ENCODE measurements at places on chromosomes 7 and 10. TPM values are rescaled to one million over a fixed set of nuclear protein-coding genes. Genes with fewer than 3 reads are reported as not detected.

- no peak for DNase-seq
- H3K27ac ChIP-seq: peak overlapping the region; percentile 84
- H3K36me3 ChIP-seq: no peaks in the 10 kb centered on the region
- no peaks in the 10 kb centered on the region for H3K27me3 ChIP-seq
- no peak overlapping the region for H3K4me3 ChIP-seq
- peaks cover 70% of the 10 kb centered on the region for H3K4me1 ChIP-seq
These were observed 23.1 kb downstream of the PARD3 start for GRCh38 chr10:34791947-34792346.

DNA sequence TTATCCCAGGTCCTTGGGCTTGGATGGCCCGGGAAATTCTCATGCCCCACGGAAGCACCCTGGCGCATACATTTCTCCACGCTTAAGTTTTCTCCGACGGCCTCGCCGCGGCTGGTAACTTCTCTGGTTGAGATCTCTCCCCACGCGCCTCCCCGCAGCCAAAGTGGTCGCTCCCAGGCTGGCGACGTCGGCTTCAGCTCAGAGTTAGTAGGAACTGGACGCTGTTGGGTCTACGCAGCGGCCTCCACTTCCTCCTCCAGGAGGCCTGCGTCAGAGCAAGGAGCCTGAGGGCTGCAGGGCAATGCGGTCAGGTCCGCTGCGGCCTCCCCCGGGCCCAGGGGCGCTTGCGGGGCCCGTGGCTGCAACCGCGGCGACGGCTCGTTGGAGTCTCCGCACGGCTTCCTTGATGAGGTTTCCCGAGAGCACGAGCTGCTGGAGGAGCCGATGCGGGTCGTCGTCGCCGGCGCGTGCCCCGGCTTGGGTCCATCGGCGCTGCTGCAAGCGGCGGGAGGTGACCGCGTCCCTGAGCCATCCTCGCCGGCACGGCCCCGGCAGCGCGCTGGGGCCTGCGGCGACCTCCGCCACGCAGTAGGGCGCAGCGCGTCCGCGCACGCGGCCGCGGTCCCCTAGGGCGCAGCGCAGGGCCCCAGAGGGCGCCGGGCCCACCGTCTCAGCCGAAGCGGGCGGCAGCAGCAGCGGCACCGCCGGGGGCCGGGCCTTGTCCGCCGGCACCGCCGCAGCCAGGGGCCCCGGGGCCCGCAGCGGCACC lies 744 bp downstream of the FRAT2 start:
- peak; percentile 60 for DNase-seq
- peaks cover 68% of the 10 kb centered on the region for H3K4me1 ChIP-seq
- no peaks in the 10 kb centered on the region for H3K36me3 ChIP-seq
- H3K4me3 ChIP-seq: peak overlapping the region; percentile 73
- H3K27ac ChIP-seq: peak overlapping the region; percentile 94

- no peak overlapping the region for H3K27ac ChIP-seq
- H3K27me3 ChIP-seq: no peaks in the 10 kb centered on the region
- no peaks in the 10 kb centered on the region for H3K36me3 ChIP-seq
- no peak for DNase-seq
- no peaks in the 10 kb centered on the region for H3K4me1 ChIP-seq
These were observed 77.9 kb downstream of the CTNNA3 start for GRCh38 chr10:67618116-67618515.

GRCh38 chr7:105136221-105136620 lies 122.2 kb downstream of the KMT2E start:
- no peak for DNase-seq
- no peaks in the 10 kb centered on the region for H3K36me3 ChIP-seq
- H3K27me3 ChIP-seq: no peaks in the 10 kb centered on the region
- H3K27ac ChIP-seq: no peak overlapping the region

DNA sequence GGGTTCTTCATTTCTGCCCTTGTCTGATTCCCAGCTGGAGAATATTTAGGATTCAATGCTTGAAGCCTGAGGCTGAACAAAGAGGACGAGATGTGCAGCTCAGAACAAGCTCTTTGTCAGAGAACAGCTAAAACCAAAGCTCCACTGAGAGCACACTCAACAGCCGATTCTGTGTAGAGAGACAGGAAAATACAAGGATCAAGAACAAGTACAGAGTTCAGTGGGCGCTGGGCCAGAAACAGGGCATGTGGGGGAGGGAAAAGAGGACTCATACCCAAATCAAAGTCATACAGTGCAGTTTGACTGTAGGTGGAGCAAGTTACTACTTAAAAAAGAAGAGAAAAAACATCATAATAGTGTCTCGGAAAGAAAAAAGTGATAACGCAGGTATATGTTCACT lies at the start of gene AGMO:
Gene AGMO, minus strand, starts transcription at position 181 of the 400 bp plus-strand sequence.
- H3K27me3 ChIP-seq: no peaks in the 10 kb centered on the region
- peak; percentile 52 for DNase-seq
- H3K4me1 ChIP-seq: peaks cover 6% of the 10 kb centered on the region
- no peaks in the 10 kb centered on the region for H3K36me3 ChIP-seq

- no peaks in the 10 kb centered on the region for H3K36me3 ChIP-seq
- no peaks in the 10 kb centered on the region for H3K4me1 ChIP-seq
- no peak overlapping the region for H3K27ac ChIP-seq
- DNase-seq: no peak
These were observed 1.1 kb upstream of the ASB10 start for GRCh38 chr7:151188252-151188542.

DNA sequence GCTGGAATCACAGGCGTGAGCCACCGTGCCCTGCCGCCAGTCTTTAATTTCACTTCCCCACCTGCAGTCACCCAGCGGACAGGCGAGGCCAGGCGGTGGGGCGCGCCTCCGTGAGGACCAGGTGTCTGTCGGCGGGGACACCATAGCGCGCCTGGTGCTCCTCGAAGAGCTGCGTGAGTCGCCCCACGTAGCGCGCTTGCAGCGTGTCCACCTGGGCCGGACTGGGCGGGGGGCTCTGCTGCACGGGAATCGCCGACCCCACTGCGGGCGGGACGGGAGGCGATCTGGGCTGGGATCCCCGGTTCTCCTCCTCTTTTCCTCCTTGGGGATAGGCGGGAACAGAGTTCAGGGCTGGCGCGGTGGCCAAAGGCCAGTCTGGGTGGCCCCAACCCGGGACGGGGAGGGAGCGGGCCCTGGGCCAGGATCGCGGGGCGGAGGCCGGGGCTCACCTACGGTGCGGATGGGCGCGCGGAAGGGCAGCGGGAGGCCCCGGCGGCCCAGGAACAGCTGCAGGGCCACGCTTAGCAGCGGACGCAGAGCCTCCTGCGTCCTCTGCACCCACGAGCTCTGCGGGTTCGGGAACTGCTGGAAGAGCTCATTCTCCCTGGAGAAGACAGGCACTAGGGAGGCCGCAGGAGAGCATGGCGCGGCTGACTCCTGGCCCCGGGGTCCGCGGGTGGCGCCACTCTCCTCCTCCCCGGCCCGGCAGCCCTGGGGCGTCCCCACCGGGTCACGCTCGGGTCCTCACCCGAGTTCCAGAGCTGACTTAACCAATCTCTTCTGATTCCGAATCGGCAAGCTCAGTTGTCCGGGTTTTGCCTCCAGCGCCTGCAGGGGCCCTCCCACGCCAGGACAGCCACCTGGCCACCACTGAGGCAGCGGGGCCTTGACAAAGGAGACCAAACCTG lies 1.1 kb upstream of the MOGAT3 start:
- no peak overlapping the region for H3K4me3 ChIP-seq
- peaks cover 16% of the 10 kb centered on the region for H3K27me3 ChIP-seq
- H3K36me3 ChIP-seq: no peaks in the 10 kb centered on the region
- peaks cover 10% of the 10 kb centered on the region for H3K4me1 ChIP-seq
- H3K27ac ChIP-seq: no peak overlapping the region

DNA sequence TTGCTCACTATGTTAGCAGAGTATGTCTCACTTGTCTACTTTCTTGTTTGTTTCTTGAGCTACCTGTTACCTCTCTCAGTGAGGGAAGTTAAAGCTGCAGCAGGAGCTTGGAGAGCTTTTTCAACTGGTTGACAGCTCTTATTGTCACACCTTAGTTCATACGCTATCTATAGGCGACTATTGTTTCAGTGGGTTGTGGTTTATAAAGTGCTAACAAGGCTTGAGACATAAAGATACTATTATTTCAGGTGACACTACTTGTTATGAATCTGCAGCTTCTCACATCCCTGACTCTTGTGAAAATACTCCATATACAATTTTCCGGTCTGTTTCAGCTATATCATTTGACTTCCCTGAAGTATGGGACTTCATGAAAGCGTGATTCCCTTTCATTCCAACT lies 167.4 kb downstream of the CSTF2T start:
- H3K27ac ChIP-seq: no peak overlapping the region
- DNase-seq: no peak
- H3K27me3 ChIP-seq: no peaks in the 10 kb centered on the region
- no peaks in the 10 kb centered on the region for H3K4me1 ChIP-seq

DNA sequence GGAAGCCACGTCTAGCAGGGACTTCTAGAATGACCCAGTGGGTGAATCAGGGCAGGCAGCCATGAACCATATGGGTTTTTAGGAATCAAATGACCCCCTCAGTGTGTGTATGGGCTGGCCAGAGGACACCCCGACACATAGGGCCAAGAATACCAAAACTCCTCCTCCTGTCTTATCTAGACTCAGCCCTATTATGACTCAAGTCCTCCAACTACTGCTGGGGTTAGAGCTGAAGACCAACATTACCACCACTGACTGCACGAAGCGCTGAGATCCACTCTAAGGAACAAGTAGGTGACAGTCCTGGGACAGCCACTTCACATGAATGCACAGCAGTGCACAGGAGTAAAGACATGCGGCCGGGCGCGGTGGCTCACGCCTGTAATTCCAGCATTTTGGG lies 11.5 kb upstream of the SVOPL start:
- H3K4me1 ChIP-seq: no peaks in the 10 kb centered on the region
- no peaks in the 10 kb centered on the region for H3K27me3 ChIP-seq
- no peak overlapping the region for H3K4me3 ChIP-seq

- no peak for DNase-seq
- no peak overlapping the region for H3K4me3 ChIP-seq
- no peaks in the 10 kb centered on the region for H3K36me3 ChIP-seq
- H3K27ac ChIP-seq: no peak overlapping the region
These were observed 57.1 kb upstream of the KMT2E start for GRCh38 chr7:104956753-104957450.

- DNase-seq: no peak
- no peaks in the 10 kb centered on the region for H3K36me3 ChIP-seq
- no peak overlapping the region for H3K27ac ChIP-seq
- H3K4me3 ChIP-seq: no peak overlapping the region
- no peaks in the 10 kb centered on the region for H3K27me3 ChIP-seq
- no peaks in the 10 kb centered on the region for H3K4me1 ChIP-seq
These were observed 220.9 kb upstream of the CDC14C start for GRCh38 chr7:48703466-48703865.

DNA sequence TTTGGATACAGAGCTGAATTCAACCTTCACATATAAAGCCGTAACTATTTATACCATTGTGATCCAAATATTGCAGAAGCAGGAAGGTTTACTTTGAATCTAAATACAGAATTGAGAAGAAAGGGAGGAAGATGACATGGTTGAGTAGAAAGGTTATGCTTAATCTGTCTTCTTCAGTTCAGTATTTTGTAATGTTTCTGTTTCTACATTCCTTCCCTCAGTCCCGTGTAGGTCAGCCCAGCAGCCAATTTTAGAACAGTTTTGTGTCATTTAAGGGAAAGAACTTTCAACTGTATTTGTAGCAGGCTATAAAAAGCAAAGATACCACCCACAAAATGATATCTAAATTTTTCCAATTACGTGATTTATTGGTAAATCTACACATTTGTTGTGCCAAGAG lies 97.4 kb downstream of the CPED1 start:
- H3K4me3 ChIP-seq: no peak overlapping the region
- H3K27me3 ChIP-seq: no peaks in the 10 kb centered on the region
- no peaks in the 10 kb centered on the region for H3K4me1 ChIP-seq
- no peak overlapping the region for H3K27ac ChIP-seq
- DNase-seq: no peak

- H3K27me3 ChIP-seq: no peaks in the 10 kb centered on the region
- H3K27ac ChIP-seq: no peak overlapping the region
- no peaks in the 10 kb centered on the region for H3K36me3 ChIP-seq
- DNase-seq: no peak
These were observed 1.0 kb downstream of the SORCS3 start for GRCh38 chr10:104641937-104642657.

DNA sequence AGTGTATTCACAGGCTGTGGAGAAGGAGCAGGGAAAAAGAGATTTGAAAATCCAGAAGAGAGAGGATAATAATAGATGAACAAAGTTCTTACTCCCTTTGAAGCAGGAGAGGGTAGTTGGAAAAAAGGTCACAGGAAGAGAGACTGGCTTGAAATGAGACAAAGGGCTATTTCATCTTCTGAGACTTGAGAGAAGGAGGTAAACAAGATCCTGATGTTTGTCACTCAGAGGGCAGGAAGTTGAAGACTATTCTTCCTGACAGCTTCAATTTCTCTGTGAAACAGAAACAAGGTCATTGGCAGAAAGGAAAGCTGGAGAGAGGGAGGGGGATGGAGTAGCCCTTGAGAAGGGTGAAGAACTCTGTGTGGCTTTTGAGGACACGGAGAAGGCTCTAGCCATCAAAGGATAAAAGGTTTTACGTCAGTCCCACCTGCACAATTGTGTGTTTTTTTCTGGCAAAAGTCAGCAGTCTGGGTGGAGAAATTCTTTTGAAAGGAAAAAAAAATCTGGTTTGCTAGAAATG lies 216.1 kb upstream of the STEAP4 start:
- H3K36me3 ChIP-seq: no peaks in the 10 kb centered on the region
- DNase-seq: no peak
- no peak overlapping the region for H3K27ac ChIP-seq

The TMEM72 gene
- 10.2 TPM for total RNA-seq

The GUSB gene
- total RNA-seq: 27.0 TPM

The SH2D4B gene
- total RNA-seq: not detected

The CALCR gene
- not detected for total RNA-seq

The ZNF727 gene
- 8.2 TPM for total RNA-seq

The CCDC71L gene
- 8.6 TPM for total RNA-seq
